Muscle of back (tissue), 13 donors: ENCODE measurements at places on chromosomes 5 and 9.

- no peak for DNase-seq
These were observed 42.7 kb upstream of the NCS1 start for GRCh38 chr9:130129432-130130061.

- no peak for DNase-seq
These were observed 10.3 kb upstream of the CARD19 start for GRCh38 chr9:93085676-93086075.

- no peak for DNase-seq
These were observed 32.0 kb downstream of the SLC6A3 start for GRCh38 chr5:1413211-1413610.

GRCh38 chr9:135282808-135283207, 195.3 kb downstream of the OLFM1 start:
- DNase-seq, result no peak

- no peak for DNase-seq
These were observed 58.4 kb upstream of the STK32A start for GRCh38 chr5:147176422-147176821.

GRCh38 chr9:125240649-125240999, 519 bp downstream of the HSPA5 start:
- DNase-seq, result no peak

DNA sequence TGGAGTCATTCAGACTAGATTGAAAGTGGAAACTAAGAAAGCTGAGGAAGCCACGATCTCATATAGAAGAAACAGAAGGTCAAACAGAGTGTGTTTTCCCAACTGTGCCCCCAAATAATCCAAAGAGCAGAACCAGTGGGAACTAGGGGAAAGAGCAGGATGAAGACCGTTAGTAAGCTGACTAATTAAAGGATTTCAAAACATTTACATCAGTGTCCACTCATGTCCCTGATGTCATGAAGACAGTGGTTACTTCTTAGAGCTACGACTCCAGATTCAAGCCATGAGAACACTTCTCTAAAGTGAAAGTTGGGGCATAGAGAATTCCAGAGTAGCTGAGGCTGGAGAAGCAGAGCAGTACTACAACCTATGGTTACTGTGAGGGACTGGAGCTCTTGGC, 119.6 kb upstream of the SLC12A2 start:
- DNase-seq, result no peak

- DNase-seq, result no peak
These were observed 221.8 kb downstream of the SLC12A2 start for GRCh38 chr5:128305341-128305740.
